ENCODE measurements at places on chromosomes 13 and 19.

GRCh38 chr19:40611096-40611495, 9.9 kb downstream of the LTBP4 start:
- no peak for DNase-seq

- DNase-seq: peak; percentile 75
Observed at GRCh38 chr13:36157480-36157879, 26.3 kb upstream of the DCLK1 start.

- peak; percentile 21 for DNase-seq
Observed at GRCh38 chr13:41649659-41650058, 192.3 kb downstream of the RGCC start.

- DNase-seq: no peak
Observed at GRCh38 chr19:10923260-10924112, 5.0 kb downstream of the YIPF2 start.

- DNase-seq: peak; percentile 67
Observed at GRCh38 chr19:56725829-56726424, 54.4 kb upstream of the ZNF835 start.

GRCh38 chr19:46303322-46303690, 6.5 kb downstream of the HIF3A start:
- peak; percentile 42 for DNase-seq

GRCh38 chr19:5003781-5004180, 34.9 kb downstream of the KDM4B start:
- no peak for DNase-seq

- no peak for DNase-seq
Observed at GRCh38 chr19:43430142-43430710, 15.5 kb downstream of the TEX101 start.

DNA sequence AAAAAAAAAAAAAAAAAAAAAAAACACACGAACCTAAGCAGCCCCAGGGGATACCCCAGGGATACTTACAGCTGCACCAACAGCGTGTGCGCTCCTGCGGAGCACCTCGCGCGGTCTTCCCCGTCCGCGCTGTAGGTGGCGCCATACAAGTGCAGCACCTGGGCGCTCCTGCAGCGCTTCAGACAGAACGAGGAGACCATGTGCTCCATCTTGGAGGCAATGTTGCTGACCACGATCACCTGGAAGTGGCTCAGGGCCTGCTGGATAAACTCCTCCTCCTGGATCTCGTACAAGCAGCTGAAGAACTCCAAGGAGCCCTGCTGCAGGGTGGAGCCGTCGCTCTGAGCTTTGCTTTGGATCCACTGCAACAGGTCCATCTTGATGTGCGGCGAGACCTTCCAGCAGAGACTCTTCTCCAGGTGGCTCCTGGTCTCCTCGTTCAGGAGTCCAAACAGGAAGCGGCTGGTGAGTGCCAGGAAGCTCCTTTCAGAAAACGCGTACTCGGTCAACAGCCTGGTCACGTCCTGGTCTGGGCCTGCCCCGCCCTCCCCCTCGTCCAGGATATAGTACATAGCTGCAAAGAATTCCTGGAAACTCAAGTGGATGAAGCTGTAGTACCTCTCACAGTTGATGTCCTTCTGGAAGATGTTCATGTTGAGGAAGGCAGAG, 14.5 kb downstream of the NLRP12 start:
- no peak for DNase-seq

- DNase-seq: no peak
Observed at GRCh38 chr19:16224293-16225045, 26.8 kb downstream of the AP1M1 start.

DNA sequence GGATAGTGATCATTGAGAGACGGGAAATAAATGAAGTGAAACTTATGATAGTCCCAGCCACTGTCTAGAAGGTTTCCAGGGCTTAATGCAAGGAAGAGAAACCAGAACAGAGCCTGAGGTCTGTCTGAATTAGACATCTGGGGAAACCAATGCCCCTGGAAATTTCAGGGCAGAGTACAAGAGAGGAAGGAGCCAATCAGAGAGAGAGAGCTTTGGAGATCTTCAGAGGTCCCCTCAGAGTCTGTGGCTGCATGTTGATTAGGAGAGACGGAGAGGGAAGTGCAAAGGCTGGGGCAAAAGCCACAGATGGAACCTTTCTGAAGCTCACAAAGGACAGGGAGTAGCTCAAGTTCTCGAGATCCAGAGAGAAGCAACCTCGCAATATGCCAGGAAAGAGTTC, 378.0 kb downstream of the DNAJC15 start:
- no peak for DNase-seq

DNA sequence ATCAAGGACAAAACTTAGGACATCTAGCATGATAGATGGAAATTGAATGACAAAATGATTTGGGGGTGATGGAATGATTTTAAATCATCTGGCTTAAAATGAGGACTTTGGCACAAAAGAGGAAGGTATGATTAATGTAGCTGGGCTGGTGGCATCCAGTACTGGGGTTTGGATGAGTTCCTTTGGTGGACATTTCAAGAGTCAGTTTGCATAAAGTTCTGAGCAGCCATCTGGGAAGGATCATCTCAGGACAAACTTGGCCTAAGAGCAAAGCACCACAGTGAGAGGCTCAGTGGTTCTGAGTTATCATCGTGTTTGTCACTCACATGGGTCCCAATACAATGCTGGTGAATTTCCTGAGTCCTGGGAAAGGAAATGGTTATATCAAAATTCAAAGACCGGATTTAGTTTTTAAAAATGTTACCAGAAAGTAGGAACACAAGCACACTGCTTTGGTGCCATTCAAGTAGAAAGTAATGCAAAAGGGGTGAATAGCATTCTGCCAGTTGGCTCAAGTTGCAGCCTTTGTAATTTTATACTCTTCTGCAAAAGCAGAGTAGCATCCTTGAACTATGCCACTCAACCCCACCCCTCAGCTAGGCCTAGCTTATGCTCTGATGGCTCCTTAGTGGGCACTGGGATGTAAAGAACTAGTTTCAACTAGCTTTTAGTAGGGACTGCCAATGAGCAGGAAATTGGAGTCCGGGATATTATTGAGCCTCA, 219.0 kb downstream of the COG6 start:
- no peak for DNase-seq

DNA sequence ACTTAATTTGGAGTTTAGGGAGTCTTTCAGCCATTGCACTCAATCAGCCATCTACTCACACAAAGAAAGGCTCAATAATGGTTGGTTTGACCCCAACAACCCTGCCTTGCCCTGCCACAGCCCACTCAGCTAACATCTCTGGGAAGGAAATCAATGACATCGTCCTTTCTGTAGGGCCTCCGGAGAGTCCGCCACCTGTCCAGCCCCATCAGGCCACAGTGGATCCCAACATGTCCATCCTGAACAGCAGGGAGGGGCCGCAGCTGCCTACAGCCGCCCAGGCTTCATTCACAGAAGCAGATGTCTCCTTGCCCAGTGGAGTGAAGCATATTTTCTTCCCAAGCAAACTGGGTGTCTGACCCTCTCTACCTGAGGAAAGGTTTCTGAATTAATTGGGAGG, 4.2 kb upstream of the CDX2 start:
- DNase-seq: no peak

GRCh38 chr13:33806470-33807248, 11.3 kb upstream of the RFC3 start:
- peak; percentile 24 for DNase-seq

DNA sequence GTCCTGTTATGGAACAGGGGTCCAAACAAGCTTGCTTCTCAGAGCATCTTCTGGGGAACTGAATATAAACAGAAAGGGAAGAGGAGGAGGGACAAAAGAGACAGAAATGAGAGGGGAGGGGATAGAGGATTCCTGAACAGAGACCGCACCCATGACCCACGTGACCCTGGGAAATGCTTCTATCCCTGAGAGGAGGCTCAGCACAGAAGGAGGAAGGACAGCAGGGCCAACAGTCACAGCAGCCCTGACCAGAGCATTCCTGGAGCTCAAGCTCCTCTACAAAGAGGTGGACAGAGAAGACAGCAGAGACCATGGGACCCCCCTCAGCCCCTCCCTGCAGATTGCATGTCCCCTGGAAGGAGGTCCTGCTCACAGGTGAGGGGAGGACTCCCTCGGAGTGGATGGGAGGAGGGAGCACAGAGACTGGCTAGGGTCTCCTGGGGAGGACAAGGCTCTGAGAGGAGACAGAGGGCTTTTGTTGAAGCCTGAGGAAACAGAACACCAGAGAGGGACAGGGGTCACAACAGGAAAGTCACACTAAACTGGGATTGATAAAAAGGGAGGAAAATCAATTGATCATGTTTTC, at the start of gene CEACAM6:
Gene CEACAM6, plus strand, starts transcription at position 203 of the 586 bp plus-strand sequence. Its CDS starts 109 bp downstream, at position 312.
- no peak for DNase-seq

DNA sequence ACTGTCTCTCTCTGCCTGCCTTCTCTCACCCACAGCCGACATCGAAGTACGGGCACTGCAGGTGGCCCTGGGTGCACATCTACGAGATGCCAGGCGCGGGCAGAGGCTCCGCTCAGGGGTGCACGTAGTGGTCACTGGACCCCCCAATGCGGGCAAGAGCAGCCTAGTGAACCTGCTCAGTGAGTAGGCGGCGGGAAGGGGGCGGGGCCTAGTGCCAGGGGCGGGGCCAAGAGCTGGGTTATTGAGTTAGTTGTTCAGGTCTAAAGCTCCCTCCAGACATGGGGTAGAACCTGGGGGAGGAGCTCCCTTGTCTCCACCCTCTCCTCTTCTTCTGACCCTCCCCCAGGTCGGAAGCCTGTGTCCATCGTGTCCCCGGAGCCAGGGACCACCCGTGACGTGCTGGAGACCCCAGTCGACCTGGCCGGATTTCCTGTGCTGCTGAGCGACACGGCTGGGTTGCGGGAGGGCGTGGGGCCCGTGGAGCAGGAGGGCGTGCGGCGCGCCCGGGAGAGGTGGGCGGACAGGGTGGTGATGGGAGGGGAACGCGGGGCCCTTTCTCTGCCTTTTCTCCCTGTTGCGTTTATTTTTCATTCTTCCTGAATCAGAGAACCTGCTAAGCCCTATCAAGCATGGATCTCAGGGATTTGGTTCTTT, 1.9 kb downstream of the GTPBP3 start:
- DNase-seq: no peak

- peak; percentile 51 for DNase-seq
Observed at GRCh38 chr13:44470638-44471562, 97.3 kb downstream of the SERP2 start.

GRCh38 chr13:30392681-30393045, 29.6 kb upstream of the UBE2L5 start:
- no peak for DNase-seq

GRCh38 chr13:40985381-40986100, 33.6 kb downstream of the ELF1 start:
- no peak for DNase-seq

GRCh38 chr13:36888645-36889044, 31.4 kb downstream of the SMAD9 start:
- no peak for DNase-seq

- DNase-seq: peak; percentile 94
Observed at GRCh38 chr13:44331912-44332851, 41.4 kb upstream of the SERP2 start.

GRCh38 chr13:101942038-101942437, 459.8 kb downstream of the FGF14 start:
- peak; percentile 88 for DNase-seq

DNA sequence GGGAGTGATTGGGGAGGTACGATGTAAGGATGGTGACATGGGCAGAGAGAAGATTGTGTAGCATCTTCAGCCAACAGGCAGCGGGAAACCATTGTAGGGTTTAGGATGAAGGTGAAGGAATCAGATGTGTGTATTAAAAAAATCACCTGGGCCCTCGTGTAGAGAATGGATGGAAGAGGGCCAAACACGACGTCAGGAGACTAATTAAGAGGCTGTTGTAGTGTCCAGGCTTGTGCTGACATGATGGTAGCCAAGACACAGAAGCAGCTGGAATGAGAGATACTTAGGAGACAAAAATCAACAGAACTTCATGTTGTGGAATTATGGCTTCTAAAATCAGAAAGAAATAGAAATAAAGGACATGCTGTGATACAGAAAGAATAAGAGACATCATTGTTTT, 41.2 kb upstream of the ARGLU1 start:
- no peak for DNase-seq

DNA sequence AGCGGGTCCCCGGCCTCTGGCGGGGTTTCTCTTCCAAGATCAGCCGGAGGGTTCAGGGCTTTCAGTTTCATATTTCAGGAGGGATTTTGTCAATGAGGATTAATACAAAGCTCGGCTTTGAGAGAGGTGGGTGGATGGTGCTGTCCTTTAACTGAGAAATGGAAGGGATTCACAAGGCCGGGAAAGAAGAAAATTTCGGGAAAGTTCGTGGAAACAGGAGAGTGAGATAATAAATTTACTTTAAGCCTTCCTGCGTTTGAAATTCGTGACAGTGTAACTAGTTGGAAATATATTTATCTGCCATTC, 283 bp upstream of the PARP4 start:
- no peak for DNase-seq

DNA sequence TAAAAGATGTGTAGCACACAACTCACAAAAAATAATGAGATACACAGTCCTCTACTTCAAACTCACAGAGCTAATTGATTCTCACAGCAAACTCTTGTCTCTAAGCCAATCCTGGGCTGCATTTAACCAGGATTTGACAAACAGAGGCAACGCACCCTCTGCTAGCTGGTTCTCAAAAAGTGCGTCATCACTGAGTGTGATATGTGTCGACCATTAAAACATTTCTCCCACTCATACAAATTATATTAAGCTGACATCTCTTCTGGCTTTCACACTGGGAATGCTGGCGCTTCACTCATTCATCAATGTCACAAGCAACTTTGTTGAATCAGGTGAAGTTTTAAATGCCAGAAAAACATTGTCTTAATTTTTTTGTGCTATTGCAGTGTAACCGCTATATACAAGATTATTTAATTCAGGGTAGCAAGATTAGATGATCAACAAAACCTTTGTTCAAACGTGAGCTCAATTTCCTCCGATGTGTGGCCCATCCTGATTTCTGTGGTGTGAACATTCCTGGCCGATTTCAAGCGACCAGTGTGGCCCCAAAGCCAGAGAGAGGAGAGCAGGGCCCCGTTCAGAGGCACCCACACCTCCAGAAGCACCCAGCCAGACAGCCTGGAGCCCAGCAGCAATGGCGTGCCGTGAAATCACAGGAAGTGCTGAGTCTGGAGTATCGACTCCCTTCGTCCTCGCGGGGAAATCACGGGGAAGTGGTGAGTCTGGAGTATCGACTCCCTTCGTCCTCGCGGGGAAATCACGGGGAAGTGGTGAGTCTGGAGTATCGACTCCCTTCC, 49.4 kb downstream of the RASA3 start:
- no peak for DNase-seq
